Stimulated activated CD8-positive, alpha-beta memory T cell treated with anti-CD3 and anti-CD28 coated beads, Interleukin-4, amount 100 ng/mL, for 1 hour (primary cell): ENCODE measurements at places on chromosomes 12 and 14.

DNA sequence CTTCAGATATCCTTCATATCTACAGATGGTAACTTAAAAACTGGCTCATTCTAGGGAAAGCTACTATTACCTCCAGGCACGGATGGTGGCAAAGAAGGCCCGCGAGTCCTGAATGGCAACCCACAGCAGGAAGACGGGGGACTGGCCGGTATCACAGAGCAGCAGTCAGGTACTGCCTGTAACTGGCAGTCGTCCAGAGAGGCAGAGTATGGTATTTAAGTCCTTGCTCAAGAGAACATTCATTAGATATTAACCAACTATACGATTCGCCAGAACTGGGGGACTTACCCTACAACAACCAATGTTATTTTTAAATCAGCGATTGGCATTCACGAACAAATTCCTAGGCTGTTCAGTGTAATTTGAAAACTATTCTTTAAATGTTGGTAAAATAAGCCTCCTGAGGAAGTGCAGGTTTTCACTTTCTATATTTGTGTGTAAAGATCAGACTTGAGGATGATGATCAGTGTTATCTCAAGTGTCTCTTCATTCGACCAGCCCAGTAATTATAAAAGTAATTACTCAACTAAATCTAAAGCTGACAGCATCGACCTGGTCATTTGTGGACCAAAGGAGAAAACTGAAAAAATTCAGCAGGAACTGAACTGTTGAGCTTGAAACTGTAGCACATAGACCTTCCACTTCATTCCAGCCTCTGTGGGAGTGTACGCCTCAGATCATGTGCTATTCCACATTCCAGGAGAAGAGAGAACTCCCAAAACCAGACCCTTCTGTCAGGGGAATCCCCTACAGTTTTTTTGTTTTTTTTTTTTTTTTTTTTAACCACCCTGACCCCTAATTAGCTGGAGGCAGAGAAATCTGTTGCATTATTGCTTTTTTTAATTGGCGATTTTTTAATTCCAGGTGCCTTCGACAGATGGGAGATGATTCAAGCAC, 75.6 kb downstream of the ESR2 start:
- DNase-seq, result no peak

DNA sequence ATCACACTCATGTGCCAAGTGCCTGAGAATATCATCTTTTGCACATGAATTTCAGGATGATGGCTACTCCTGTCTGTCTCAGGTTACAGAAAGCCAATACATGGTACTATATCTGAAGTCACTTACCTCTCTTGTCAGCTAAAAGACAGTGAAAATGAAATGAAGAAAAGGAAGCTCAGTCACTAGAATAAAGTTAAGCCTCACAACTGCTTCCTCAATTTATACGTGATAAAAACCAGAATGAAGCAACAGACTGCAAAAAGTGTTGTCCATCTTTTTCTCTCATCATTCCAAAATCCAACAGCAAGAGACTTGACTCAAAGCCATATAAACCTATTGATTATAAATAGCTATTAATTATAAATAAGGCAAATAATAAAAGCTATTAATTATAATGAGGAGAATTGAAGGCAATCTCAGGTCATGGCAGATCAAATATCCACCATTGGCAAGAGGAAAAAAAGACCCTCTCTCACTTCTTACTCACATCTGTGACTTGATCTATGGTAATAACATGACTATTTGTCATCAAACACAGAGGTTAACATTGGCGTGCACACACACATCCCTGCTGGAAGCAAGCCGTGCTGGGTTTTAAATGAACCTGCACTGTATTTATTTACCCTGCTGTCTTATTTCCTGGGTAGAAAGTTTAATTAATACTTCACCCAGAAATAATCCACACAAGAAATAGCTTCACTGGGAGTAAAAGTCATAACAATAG, 10.0 kb downstream of the NIN start:
- DNase-seq, result no peak

GRCh38 chr14:99028521-99028920, 243.5 kb downstream of the BCL11B start:
- no peak for DNase-seq

DNA sequence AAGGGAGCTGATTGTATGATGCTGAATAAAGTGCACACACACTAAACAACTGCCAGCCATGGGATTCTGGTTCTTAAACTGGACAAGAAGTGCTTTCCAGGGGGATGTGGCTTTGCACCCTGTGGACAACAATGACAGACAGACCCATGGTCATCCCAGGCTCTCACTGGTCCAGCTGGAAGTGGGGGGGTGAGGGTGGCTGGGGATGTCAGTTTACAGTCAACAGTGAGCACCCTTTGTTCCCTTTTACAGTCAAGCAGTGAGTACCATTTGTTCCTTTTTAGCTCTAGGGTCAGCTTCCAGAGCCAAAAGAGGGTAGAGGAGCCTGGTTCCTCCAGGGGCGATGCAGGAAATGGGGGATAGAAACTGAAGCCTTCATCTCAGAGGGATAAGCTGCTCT, 100.7 kb downstream of the SMOC1 start:
- no peak for DNase-seq

GRCh38 chr12:90990611-90991010, 14.2 kb downstream of the EPYC start:
- no peak for DNase-seq

- DNase-seq, result no peak
These were observed 232.1 kb downstream of the CACNA1C start for GRCh38 chr12:2284857-2285256.

DNA sequence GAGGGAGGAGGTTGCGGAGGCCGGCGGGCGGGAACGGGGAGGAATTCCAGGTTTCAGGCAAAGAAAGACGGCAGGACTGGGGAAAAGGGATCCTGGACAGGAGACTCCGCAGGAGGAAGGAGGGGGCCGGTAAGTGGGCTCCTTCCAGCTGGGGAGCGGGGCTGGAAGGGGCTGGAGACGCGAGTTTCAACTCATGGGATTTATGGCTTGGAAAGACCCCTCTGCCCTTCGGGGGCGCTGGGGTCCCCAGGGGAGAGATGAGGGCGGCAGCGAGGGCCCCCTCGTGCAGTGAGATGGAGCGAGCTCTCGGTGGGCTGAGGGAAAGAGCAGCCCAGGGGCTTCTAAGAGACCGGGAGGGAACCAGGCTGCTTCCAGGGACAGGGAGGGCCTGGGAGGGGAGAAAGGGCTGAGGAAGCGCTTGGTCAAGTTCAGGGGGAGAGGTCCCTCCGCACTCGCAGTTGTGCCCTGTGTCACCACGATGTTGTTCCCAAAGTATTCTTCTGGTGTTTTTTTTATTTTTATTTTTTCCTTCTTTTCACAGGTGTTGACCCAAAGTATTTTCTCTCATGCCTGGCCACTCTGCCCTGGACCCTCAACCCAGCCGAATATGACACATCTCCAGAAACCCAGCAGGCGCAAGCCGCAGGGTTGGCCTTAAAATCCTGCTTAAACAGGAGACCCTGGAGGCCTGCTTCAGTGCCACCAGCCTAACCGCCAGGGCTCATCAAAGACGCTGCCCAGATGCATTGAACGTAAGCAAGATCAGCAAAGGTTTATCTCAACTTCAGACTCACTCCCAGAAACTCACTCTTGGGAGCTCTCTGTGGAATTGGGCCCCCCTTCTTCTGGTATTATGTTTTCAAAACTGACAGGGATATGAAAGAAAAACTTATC, 16.1 kb downstream of the TNFAIP2 start:
- DNase-seq, result no peak

GRCh38 chr14:36271222-36271621, 49.2 kb downstream of the MBIP start:
- no peak for DNase-seq

DNA sequence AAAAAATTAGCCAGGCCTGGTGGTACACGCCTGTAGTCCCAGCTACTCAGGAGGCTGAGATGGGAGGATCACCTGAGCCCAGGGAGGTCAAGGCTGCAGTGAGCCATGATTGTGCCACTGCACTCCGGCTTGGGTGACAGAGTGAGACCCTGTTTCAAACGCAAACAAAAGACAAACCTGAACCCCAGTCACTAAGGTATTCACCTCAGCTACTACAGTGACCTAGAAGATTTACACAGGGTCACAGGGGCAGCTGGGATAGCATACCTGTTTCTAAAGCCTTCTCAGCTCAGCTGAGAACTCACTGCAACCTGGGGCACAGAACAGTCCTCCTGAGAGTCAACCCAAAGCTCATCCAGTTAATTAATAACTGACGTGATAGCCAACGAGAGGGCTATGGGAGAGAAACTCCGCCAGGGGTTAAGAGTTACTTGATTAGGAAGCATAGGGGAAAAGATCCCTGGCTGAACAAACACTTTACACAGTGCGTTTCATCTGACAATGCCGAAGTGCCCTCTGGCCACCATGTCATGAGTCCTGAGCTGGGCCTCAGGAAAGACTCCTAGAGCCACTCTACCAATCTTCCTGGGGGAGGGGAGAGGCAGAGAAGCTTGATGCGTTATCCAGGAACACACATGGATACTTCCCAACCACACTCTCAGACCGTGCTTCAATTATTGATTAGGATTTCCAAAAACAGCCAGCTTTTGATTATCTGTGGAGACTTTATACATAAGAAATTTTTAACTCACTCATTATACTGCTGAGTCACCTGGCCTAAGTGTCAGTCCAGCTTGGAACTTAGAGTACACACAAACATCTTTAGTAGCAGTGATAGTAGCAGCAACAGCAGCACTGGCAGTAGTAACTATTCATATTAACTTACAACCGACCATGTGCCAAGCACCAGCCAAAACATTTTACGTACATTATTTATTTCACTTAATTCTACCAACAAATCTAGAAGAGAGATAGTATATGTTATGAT, 48.2 kb downstream of the FOXN3 start:
- DNase-seq, result no peak

DNA sequence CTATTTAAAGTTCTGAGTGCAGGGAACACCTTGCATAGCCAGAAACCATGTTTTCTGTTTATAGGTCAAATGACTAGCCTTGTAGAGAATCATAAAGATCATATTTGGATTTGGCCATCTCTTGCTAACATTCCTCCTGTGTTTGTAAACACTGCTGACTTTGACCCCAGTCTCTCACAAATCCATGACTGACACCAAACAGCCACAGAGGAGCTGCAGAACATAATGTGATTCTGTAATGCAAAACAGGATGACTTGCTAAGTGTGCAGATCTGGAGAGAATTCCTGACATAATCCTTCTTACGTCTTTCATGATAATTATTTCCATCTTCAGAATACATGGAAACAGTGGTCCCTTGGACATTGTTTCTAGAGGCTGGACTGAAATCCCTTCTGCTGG, 211.8 kb downstream of the BMP4 start:
- no peak for DNase-seq

DNA sequence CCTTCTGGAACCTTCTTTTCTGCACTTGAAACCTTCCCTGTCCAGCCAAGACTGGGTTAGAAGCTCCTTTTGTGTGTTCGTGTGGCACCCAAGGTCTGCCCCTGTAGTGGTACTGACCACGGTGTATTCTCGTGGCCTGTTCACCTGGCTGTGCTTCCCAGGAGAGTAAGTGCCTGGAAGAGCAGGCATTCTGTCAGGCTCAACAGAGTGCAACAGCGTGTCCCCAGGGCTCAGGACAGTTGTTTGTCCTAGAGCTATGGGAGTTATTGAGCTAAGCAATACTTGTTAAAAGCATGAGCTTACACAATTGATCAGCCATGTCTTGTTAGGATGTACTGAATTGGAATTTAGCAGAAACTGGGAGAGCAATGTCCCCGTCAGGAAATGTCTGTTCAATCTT, 12.9 kb upstream of the SLC38A2 start:
- DNase-seq, result no peak

DNA sequence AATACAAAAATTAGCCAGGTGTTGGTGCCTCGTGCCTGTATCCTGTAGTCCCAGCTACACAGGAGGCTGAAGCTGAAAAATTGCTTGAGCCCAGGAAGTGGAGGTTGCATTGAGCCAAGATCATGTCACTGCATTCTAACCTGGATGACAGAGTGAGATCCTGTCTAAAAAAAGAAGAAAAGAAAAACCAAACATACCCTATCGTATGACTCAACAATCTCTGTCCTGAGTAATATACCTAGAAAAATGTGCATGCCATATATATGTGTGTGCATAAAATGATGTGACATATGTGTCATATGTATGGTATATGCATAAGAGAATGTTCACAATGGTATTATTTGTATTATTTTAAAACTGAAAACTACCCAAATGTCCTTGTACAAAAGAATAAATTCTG, 261.5 kb upstream of the CLEC14A start:
- no peak for DNase-seq

- DNase-seq, result no peak
These were observed 26.9 kb downstream of the MANSC1 start for GRCh38 chr12:12323118-12323517.

DNA sequence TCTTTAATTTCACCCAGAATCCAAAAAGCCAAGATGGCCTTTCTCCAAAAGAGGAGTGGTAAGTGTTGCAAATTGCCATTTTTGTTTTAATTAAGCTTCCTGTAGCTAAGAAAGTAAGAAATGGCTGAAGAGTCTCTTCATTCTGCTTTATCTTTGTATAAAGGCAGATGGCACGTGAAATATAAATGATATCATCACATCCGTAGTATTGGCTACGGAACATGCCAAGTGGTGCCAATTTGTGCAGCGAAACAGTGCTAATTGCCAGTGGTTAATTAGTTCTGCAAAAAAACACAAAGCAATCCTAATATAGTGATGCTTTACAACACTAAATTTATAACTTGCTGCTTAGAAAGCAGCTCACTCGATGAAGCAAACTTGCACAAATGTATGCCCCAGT, 29.4 kb downstream of the PLEKHG7 start:
- DNase-seq, result no peak

- DNase-seq, result no peak
These were observed 18.4 kb downstream of the USP44 start for GRCh38 chr12:95532851-95533250.

GRCh38 chr12:31796270-31796951, 67.6 kb upstream of the AMN1 start:
- DNase-seq, result no peak

- peak; percentile 1 for DNase-seq
These were observed 197.2 kb upstream of the PLEKHG7 start for GRCh38 chr12:92505254-92506231.

DNA sequence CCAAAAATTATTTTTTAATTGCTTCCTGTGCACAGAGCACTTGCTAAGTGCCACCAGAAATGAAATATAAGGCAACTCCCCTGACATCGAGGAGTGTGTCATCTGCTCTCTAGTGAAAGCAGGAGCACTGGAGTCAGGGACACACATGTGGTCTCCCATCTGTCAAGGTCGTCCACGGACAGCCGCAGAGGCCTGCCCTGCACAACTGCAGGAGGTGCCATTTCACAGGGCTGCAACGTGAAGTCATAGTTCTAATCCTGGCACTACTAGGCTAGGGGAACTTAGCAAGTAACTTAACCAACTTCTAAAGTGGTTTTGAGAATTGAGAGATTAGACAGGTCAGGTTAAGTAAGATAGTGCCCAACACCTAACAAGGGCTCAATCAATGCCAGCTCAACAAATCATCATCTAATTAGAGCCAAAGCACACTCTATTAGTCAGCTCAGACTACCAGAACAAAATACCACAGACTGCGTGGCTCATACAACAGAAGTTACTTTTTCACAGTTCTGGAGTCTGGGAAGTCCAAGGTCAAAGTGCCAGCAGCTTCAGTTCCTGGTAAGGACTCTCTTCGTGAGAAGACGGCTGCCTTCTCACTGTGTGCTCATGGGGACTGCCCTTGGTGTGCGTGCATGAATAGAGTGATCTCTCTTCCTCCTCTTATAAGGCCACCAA, 30.7 kb downstream of the FOXN3 start:
- no peak for DNase-seq

GRCh38 chr12:65602610-65603295, 221.5 kb upstream of the HMGA2 start:
- DNase-seq, result no peak
